ENCODE measurements at places on chromosomes 13 and 19. TPM values are rescaled to one million over a fixed set of nuclear protein-coding genes. Genes with fewer than 3 reads are reported as not detected.

The GRAMD1A gene
- 36.7 TPM for total RNA-seq

The ZNF506 gene
- total RNA-seq = 8.2 TPM

The SYT3 gene
- total RNA-seq = not detected

DNA sequence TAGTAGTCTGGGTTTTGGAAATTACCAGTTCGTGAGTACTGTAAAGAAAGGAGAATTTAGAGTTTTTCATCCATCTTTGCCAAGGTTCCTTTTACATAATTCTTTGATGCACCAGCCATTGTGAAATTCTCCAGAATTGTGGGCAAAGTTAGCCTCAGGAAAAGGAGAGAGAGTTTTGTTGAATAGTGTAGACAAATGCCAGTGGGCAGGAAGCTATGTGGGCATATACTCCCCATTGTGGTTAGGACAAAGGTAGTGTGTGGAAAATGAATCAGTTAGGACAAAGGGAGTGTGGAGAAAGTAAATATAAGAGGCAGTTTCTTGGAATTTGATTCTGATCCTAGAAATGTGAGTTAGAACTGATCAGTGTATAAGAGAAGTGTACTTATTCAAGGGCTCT is 67.9 kb downstream of the PCCA start:
- DNase-seq = no peak

DNA sequence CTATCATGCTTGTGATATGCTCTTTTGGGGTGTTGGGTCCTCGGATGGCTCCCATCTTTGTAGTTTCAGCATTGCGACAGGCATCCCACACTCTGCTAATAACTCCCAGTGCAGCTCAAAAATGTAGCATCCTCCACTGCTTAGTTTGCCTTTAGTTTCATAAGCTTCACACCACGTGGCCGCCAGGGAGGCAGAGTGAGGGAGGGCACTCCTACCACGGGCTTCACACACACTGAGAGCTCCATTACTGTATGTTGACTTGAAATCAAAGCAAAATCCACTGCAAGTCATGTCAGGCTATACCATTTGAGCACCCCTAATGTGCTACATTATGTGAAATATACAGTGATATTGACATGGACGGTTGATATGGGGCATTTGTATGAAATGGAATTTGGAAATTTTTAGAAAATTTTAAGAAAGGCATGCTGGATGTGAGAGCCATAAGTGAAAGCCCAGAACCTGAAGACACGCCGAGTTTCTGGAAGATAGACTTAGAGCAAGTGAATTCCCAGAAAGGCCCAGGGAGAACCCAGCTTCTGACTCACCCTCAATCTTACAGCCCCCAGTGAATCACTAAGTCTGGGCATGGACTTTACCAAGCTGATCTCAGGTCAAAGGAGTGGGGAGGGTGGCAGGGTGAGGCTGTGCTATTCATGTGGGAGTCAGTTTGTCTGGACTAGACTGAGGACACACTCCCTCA is 94.1 kb downstream of the HSPH1 start:
- DNase-seq = no peak

DNA sequence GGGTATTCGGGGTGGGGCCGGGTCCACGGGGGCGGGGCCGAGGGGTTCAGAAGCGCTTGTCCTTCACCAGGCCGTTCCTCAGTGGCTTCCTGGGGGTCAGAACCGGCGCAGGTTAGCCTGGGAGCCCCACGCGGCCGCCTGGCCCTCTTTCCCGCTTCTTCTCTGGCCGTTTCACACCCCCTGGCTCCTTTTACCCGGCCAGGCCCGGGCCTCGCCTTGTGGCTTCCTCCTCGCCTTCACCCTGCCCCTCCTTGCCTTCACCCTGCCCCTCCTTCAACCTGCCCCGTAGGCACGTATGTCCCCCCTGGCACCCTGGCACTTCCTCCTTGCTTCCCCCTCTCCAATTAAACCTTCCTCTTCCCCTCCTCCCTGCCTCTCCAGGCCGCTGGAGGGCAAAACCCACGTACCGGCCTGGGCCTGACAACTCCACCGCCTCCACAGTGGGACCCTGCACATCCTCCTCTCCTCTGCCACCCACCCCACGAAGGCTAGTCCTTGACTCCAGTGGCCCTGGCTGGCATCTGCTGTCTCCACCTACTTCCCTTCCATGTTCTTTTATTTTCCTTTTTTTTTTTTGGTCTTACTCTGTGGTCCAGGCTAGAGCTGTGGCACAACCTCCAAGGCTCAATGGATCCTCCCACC is 25.3 kb downstream of the CERS1 start:
- no peak for DNase-seq

DNA sequence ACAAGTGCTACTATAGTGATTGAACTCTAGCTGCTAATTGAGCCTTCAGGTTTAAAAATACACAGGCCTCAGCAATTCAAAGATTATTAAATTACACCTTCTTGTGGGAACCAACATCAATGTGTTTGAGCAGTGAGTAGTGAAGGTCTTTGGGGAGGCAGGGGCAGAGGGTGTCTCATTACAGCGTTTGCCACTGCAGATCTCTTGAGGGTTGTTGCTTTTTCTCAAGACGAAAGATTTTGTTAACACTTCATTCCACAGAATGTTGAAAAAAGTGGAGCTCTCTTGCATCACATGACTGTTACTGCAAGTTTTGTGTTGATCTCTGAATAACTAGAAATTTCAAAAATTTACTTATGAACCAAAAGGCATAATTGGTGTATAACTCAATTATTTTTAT is 253.6 kb downstream of the ATP8A2 start:
- no peak for DNase-seq

DNA sequence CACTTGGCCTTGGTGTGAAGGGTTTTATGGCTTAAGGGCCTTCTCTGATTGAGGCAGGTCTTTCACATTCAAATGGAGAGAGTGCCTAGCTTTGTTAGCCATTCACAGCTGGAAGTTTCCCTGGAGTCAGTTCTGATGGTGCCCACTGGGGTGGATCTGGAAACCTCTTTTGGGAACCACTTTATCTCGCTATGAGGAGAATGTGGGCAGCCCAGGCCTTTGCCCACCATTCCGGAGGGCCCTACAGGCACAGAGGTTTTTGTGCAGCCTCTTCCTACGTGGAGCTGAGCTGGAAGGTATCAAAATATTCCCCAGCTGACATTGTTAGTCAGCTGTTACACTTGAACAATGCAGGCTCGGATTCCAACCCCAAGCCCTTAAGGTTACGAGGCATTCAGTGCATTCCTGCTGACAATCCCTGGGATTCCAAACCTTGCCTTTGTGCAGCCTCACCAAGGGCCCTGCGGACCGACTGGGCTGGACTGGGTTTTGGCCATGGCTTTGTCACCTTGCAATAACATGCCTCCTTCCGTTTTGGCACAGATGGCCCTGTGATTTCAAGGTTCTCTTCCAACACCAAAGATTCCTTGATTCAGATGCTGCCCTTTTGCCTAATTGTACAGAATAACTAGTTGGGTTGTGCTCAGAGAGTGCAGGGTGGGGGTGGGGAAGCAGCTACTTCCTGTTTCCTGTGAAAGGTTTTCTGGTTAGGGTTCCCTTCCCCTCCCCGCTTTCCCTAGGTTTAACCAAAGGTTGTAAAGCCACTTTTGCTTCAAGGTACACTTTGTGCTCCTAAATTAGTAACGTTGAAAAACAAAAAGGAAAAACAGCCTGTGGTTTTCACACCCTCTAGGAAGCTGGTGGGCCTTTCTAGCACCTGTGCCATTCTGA is 27.0 kb downstream of the SAE1 start:
- DNase-seq = no peak

DNA sequence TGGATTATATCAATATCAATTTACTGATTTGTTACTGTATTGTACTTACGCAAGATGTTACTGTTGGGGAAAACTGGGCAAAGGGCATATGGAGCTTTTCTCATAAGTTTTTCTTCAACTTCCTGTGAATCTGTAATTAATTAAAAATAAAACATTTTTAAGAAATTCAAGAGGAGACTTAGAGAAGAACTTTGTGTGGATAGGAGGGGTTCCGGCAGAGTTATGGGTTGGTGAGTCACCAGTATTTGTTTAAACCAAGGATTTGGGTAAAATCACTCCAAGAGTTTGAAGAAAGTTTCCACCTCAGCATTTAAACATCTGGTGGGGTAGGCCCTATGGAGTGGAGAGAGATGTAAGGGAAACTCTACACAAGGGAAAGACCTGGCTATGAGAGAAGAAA is 379.6 kb downstream of the TSHZ3 start:
- no peak for DNase-seq

- no peak for DNase-seq
Measured at GRCh38 chr19:19468424-19469050, 46.8 kb downstream of the TSSK6 start.

GRCh38 chr19:3062165-3063105 is at the start of gene TLE5:
Gene TLE5 (minus strand): TSS chr19:3062495. CDS start chr19:3062200, 295 bp downstream.
- DNase-seq = peak; percentile 86

Measured in psoas muscle (tissue), 8 donors.